ENCODE measurements at places on chromosomes 3 and 15. TPM values are rescaled to one million over a fixed set of nuclear protein-coding genes. Genes with fewer than 3 reads are reported as not detected.

Gene ACAD9
- 27.8 TPM for total RNA-seq

Gene ZNF592
- total RNA-seq: 4.8 TPM

GRCh38 chr15:79689030-79689429 is 207.8 kb downstream of the MTHFS start:
- no peak for DNase-seq

DNA sequence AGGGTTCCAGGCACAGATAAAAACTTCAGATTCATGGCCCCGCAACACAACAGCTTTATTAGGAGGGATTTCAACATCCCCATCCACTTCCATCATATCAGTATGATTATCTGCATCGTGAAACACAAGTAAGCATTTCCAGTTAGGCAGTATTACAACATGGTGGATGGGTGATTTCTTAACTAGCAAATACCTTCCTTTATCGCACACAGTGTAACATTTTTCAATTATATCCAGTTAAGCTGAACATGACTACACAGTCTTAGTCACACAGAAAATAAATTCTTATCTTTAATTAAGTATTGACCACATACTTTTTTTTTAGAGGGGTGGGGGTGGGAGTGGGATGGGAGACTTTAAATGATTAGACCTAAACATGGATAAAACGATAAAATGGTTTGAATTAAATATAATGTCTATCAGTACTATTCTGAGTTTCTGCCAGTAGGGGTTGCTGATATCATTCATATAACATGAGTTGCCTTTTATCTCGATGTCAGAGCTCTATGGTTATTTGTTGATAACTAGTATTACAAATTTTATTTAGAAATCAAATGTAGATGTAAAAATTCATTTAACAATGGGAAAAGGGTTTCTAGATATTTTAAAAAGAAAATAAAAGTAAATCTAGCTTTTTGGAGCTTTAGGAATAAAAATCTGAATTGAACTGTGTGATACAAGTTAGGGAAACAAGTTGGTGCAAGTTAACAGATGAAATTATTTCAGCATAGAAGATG is 146.6 kb downstream of the TBL1XR1 start:
- peak; percentile 63 for DNase-seq

DNA sequence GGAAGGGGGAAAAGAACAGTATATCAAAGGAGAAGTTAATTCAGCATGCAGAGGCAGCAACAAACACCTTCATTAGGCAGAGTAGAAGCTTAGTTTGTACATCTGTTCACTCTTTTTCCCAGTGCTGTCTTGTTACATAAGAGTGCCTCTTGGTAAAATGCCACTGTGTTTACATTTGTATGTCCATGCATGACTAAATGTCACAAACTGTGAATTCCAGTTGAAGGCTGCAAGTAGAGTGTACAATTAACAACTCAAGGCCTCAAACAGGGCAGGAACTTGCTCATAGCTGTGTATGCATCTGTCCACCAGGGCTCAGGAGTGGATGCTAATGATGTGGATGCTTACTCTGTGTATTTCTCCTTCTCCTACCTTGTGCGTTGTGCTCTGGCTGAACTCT is 214.2 kb upstream of the TPM1 start:
- no peak for DNase-seq

GRCh38 chr3:61058836-61059235 is 192.4 kb downstream of the FHIT start:
- DNase-seq: no peak

- DNase-seq: peak; percentile 28
These were observed 87.3 kb downstream of the TFG start for GRCh38 chr3:100796556-100796955.

All from lung microvascular endothelial cell (primary cell).